DMS79 treated with DMSO at 0.1 percent for 48 hours (cell line): ENCODE measurements at places on chromosomes 16 and 17.

DNA sequence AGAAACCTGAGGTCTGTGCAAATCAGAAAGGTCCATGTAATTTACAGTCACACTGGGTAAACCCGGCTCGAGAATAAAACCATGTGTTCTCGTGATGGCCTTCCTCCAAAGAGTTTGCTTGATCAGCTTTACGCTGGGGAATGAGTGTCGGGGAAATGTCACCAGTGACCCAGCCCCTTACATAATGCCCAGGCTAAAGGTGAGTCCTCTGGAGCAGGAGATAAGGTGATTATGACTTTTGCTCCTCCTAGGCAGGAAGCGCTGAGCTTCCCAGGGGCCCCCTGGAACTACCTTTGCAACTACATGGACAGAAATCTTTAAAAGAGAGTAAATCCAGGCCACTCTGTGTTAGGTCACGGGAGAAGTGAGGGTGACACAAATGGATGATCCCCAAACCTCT, 15.7 kb downstream of the SLC6A4 start:
- DNase-seq, result no peak

- DNase-seq, result no peak
Measured at GRCh38 chr16:46889942-46890300, 5.8 kb downstream of the GPT2 start.

GRCh38 chr17:72440961-72441360, 320.1 kb downstream of the SOX9 start:
- DNase-seq, result no peak

DNA sequence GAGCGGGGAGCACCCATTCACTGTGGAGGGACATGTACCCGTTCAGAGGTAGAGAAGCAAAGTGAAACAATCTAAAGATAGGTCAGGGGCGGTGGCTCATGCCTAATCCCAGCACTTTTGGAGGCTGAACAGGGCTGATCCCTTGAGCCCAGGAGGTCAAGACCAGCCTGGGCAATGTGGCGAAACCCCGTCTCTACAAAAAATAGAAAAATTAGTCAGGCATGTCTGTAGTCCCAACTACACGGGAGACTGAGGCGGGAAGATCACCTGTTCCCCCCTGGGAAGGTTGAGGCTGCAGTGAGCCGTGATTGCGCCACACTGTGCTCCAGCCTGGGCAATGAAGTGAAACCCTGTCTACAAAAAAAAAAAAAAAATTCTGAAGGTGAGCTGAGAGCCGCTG, 21.7 kb downstream of the MYL4 start:
- no peak for DNase-seq

DNA sequence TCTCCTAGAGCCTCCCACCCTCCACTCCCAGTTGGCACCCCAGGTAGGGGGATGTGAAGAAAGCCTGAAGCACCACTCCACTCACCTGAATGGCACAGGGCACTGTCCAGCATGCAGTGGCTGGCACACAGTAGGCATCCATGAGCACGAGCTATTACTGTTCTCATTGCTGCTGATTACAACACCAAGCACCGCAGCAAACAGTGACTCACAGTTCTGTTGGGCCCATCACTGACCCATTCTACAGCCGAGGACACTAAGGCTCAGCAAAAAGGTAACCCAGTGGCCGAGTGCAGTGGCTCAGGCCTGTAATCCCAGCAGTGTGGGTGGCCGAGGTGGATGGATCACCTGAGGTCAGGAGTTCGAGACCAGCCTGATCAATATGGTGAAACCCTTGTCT, 2.7 kb downstream of the ZSCAN10 start:
- DNase-seq, result no peak

- no peak for DNase-seq
Measured at GRCh38 chr17:45640141-45640850, 143.8 kb upstream of the CRHR1 start.

DNA sequence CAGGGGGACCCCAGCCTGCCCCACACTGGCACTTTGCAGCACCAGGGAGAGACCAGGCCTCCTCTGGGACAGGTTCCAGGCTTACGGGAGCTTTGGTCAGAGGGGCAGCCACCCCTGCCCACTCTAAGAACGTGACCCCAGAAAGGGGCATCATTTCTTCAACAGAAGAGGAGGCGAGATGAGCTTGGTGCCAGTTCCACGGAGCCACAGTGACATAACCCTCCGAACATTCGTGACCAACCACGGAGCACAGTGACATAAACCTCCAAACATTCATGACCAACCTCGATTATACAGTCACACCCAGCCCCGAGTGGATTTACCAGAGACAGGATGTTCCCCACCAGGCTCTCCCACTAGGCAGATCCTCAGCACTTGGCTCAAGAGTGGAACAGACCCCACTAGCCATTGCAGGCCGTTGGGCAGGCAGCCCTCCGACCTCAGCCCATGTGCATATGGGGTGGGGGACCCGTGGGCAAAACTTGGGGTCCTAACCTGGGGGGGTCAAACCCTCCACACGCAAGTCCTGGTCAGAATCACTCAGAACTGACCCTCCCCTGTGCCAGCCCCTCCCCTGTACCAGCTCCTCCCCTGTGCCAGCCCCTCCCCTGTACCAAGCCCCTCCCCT, 112.9 kb downstream of the METRNL start:
- DNase-seq, result no peak

DNA sequence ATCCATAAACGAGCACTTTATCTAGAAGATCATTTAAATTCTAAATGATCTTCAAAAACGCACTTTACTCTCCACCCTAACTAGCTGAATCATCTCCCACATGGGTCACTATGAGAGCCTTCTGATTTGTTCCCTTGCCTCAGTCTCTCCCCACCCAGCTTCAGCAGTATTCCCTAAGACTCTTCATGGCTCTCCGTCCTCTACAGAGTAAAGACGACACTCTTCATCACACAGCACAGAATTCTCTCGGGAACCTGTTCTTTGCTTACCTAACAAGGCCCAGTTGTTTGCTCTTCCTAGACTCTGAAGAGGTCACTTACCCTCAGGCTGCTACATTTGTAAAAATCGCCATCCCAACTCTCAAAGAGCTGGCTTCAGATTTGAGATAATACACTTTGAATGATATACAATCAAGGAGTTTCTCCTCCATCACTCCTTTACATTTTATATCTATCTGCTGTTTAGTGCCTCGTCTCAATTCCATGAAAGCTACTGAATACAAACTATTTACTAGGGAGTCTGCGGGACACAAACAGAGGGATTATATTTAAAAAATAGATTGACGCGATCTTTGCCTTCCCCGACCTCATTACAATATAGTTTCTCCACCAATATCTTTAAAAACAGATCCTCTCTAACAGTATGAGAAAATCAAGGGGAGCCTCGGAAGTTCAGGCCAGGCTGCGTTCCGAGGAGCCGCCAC, 511 bp upstream of the LIG3 start:
- no peak for DNase-seq

DNA sequence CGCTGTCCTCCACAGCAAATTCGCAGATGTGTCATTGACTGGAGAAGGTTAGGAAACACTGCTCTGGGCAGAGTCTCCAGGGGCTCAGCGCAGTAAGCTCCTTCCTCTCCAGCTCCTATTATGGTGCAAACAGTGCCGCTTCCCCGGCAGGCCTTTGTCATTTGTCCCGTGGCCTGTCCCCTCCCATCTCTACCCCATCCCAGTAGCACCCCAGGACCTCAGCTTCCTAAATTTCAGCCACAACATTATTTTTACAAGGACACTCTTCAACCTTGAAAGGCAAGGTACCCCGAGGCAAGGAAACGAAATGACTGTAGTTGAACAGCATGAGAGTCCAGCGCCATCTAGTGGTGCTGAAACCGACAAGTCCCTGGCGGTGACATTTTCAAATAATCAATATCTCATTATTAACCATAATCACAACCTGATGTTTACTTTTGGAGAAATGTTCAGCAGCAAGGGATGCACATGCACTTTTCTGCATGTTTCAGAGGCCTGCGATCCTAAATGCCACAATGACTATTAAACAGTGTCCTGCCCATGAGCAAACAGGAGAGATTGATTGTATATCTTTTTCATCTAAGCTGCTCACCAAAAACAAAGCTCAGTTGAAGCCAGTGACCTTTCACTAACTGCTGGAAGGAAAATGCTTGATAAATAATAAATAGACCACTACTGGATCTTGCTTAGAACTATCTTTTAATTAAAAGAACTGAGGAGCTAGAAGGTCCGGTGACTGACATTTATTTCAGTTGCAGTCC, 16.5 kb downstream of the MRPS23 start:
- peak; percentile 52 for DNase-seq
